Colonic mucosa (tissue), 4 donors: ENCODE measurements at places on chromosomes 7 and 10. TPM values are rescaled to one million over a fixed set of nuclear protein-coding genes. Genes with fewer than 3 reads are reported as not detected.
A peak's percentile ranks its signal among the peaks of the same experiment; 100 is the strongest.

GRCh38 chr7:28245123-28245878, 64.7 kb upstream of the JAZF1 start:
- no peak for DNase-seq

GRCh38 chr10:61669161-61669725, 6.5 kb downstream of the CABCOCO1 start:
- DNase-seq, result no peak

GRCh38 chr7:47819607-47819920, 128.7 kb downstream of the PKD1L1 start:
- DNase-seq, result no peak

GRCh38 chr7:150398965-150399320, 19.8 kb downstream of the ZNF775 start:
- no peak for DNase-seq

DNA sequence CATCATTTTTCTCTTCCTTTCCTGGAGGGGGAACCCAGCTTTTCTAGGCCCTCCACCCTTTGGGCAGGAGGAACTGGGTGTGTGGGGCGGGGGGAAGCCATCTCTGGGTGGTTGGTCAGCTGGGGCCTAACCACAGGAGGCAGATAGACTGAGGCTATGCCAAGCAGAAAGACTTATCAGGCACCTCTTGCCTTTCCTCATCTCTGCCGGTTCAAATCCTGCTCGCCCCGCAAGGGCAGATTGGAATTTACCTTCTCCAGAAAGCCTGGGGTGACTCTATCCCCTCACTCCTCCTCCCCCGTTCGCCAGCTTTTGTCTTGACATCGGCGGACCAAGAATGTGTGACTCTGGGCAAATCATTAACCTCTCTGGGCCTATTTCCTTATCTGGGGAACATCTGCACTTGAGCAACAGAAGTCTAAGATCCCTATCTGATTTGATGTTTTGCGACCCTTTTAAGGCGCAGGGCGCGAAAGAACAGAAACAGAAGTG, 584 bp upstream of the GARS1 start:
- peak; percentile 62 for DNase-seq

DNA sequence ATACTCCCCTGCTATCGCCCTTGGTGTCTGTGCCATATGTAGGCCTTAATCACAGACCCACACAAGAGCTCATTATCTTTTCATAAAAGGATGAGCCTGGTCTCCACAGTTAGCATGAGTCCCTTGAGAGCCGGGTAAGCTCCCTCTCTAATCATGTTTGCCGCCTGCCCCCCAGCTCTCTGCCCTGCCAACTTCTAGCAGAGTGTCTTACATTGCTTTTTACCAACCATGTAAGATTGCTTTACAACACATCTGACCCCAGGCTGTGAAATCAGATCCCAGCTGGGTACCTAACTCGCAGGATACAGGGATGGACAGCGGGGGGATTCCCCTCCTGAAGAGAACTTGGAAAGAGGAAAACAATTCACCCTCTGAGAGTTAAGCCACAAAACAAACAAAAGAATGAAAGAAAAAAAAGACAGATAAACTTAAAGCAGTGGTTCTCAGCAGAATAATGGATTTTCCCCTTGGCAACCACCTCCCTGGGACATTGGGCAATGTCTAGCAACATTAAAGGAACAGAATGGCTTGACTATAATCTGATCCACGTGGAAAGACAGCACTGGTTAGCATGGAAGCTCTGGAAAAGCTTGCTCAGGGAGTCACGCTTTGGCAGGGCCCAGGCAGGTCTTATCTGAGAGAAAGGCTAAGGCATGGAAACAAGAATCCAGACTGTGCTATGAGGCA, 39.4 kb upstream of the ATOH7 start:
- DNase-seq, result no peak

GRCh38 chr10:87842776-87843497, 20.4 kb downstream of the KLLN start:
- no peak for DNase-seq

The LRRD1 gene
- total RNA-seq, result not detected

The GTF2IRD2 gene
- 19.6 TPM for total RNA-seq
